ENCODE measurements at places on chromosomes 2 and 18.
A peak's percentile ranks its signal among the peaks of the same experiment; 100 is the strongest.

DNA sequence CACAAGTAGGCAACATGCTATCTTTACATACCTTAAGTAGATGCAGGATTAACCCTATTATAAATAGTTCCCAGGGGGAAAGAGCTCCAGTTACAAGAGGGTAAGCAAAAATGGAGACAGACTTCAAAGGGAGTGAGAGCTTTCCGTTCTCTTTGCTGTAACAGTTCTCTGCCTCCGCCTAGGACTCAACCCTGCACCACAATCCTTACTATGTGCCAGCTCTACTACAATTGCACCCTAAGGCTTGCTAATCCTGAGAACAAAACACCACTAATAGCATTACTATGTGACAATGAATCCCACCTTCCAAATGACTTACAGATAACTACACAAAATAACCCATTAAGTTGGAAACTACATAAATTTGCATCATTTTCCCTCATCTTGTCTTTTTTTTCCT is 7.7 kb downstream of the ZBTB14 start:
- DNase-seq = no peak

- DNase-seq = no peak
These were observed 107.9 kb downstream of the CCDC85A start for GRCh38 chr2:56291711-56292110.

- peak; percentile 24 for DNase-seq
These were observed 477.2 kb downstream of the TRIB2 start for GRCh38 chr2:13193900-13194299.

- peak; percentile 61 for DNase-seq
These were observed 37.5 kb upstream of the SMCHD1 start for GRCh38 chr18:2618009-2618408.

GRCh38 chr2:183037074-183037552 is 1.1 kb downstream of the NCKAP1 start:
- DNase-seq = no peak

DNA sequence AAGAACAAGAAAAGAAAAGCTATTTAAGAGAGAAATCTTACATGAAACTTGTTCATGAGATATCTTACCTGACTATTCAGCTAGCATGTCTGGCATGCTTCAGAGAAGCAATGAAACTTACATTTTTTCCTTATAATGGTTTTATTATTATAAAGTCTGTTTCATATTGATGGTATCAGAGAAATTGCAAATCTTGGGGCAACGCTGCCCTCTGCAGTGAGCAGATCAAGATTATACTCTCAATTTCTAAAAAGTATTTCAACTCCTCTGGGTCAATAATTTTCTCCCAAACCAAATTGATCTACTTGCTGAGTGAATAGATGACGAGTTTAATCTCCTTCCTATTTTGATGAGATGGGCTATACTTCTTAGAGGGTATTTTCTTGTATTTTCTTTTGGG is 235.6 kb downstream of the NUP35 start:
- DNase-seq = peak; percentile 11
